ENCODE measurements at places on chromosomes 1 and 21.

GRCh38 chr1:178501705-178502329 lies 5.1 kb upstream of the CLEC20A start:
- DNase-seq = peak; percentile 79

DNA sequence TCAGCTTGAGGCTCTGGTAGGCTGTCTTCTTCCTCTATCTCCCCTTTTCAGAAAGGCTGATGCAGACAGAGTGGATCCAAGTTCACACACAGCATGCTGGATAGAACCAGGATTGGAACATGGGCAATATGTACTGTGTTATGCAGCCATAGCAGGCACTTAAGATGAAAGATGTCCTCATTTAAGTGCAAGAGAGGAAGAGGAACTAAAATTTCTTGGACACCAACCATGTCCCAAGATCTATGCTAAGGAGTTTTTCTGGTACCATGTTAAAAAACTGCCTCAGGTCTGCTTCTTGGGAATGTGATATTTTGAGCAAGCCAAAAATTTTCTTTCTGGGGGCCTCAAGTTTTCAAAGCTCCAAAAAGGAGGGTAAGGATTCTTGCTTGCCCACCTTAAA lies 1.2 kb downstream of the SDHB start:
- no peak for DNase-seq

DNA sequence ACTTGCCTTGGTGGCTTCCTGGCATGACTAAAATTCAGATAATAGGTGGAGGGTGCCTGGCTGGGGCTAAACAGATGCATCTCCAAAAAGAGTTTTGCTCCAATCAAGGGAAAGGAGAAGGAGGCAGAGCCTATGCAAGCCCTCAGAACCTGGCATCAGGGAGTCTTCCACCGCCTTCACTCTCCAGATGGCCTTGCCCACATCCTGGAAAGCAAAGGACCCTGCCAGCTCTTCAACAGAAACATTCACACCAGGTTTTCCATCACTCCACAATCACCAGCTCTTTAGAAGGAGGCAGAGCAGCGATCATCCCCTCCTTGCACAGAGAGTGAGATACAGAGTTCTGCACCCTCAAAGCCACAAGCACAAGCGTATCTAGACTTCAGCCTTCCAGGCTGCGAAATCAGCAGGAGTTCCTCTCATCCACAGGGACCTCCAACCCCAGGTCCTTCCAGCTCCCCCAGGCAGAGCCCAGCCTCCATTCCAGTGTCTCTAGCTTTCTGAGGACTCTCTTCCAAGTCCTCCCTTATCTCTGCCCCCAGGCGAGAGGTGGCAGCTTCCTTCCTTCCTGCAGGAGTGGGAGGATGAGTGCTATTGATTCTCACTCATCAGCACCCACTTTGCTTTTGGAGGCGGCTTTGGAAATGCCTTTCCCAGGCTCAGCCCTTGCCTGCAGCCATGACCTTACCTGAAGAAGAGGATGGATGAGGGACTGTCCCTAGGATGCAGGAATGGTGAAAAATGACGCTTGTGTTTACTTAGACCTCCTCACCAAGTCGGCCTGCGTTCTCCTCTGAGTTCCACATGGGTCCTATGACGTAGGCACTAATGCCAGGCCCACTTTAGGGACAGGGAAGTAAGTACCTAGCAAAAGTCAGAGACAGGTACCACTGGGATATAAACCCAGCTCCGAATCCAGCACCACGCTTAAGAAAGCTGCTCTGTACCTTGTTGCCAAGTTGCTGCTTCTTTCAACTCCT lies 75.4 kb downstream of the RIPK4 start:
- DNase-seq = no peak

DNA sequence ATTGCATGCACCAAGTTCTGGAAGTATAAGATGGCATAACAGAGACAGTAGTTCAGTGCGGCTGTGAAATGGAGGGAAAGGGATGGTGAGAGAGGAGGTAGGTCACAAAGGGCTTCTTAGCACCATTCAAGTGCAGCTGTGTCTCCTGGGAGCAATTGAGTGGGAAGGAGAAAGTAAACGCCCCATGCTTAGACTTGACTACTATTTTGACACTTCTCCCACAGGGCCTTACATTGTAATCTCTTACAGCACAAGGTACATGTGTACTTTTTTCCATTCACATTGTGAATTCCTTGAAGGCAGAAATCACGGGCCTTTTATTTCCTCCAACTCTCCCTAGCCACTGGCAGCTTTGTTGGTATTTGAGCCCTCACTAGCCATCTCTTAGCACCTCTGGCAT lies 239.6 kb upstream of the FOXD3 start:
- no peak for DNase-seq

Measured in cardiac muscle cell (in vitro differentiated cells and primary cell).